ENCODE measurements at places on chromosomes 7 and 10.

- no peak for DNase-seq
Measured at GRCh38 chr7:125675640-125676039, 746.0 kb upstream of the POT1 start.

GRCh38 chr10:58573144-58573543, 60.5 kb downstream of the BICC1 start:
- DNase-seq = no peak

DNA sequence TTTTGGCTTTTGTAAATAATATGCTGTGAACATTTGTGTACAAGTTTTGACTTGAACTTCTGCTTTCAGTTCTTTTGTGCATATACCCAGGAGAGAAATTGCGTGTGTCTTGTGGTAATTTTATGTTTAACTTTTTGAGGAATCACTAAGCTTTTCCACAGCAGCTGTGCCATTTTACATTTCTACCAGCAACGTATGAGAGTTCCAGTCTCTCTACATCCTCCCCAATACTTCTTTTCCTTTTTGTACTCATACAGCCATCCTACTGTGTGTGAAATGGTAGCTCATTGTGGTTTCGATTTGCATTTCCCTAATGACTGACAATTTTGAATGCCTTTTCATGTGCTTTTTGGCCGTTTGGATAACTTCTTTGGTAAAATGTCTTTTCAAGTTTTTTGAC, 66.3 kb upstream of the INHBA start:
- no peak for DNase-seq

GRCh38 chr7:102072636-102073209, 213.9 kb upstream of the SH2B2 start:
- DNase-seq = no peak

DNA sequence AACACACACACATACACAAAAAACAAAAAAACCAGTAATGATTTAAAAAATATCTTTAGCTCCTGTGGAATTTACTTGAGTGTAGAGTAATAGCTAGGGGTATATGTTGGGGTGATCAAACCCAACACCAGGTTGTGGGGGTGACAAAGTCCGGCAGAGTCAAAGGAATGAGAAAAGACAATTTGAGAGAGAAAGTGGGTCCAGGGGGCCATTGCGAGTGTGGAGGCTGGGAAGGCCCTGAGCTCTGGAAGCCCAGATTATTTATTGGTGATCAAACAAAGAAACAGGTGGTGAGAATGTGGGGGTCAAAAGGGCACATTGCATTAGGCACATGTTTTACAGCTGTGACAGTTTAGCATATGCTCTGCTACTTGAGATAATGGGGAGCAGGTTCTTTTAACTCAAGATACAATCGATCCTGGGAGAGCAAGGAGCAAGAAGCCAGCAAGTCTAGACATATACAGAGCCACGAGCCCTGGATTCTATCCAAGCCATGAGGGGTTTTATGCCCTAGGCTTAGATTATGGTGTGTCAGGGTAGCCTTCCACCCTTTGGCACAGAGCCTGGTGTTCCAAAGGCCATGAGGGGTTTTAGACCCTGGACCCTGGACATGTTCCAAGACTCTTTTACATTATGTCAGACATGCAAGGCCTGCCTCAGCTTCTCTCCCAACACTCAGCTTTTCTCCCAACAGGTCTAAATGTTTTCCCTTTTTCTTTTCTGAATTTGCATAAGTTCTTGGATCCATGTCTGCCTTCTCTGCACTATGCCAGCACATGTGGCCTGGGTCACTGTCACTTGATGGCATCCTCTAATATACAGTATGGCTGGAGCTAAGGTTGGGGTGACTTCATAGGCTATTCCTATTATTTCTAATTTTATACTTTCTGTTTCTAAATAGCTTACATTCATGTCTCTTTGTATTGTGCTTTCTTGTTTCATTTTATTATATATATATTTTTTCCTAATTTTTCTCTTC, 48.6 kb upstream of the MKI67 start:
- no peak for DNase-seq

DNA sequence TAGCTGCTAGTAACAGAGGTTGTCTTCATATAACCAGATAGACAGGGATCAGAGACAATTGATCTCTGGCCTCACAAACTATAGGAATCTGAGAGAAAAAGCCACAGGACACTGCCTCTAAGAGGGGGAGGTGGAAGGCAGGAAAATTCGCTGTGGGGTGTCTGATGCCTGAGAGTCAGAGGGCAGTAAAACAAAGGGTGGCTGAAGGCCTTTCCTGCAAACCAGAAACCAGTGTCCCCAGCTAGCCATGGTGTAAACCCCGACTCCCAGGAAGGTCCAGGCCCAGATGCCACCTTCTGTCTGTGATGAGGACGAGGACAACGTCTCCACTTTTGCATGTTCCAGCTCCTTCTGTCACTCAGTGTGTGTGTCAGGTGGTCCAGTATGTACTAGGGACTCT, 215.1 kb downstream of the ADARB2 start:
- no peak for DNase-seq

DNA sequence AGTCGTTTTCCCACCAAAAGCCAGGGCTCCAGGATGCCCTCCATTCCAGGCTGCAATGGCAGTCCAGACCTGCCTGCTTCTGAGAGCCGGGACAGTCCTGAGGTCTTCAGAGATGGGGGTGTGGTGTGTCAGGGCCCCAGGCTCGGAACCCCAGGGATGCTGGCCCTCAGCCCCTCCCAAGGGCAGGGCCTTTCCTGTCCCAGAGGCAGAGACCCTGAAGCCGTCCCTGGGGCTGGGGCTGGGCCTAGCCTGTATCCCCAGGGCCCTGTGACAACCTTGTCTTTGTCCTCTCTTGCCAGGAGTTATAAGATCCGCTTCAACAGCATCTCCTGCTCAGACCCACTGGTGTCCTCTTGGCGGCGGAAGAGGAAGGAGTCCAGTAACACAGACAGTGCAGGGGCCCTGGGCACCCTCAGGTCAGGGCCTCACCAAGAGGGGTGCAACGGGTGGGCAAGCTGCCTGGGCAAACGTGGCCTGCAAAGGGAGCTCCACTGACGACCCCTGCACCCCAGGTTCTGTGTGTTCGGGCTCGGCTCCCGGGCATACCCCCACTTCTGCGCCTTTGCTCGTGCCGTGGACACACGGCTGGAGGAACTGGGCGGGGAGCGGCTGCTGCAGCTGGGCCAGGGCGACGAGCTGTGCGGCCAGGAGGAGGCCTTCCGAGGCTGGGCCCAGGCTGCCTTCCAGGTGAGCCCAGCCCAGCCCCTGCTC, 15.9 kb downstream of the NOS3 start:
- DNase-seq = no peak

DNA sequence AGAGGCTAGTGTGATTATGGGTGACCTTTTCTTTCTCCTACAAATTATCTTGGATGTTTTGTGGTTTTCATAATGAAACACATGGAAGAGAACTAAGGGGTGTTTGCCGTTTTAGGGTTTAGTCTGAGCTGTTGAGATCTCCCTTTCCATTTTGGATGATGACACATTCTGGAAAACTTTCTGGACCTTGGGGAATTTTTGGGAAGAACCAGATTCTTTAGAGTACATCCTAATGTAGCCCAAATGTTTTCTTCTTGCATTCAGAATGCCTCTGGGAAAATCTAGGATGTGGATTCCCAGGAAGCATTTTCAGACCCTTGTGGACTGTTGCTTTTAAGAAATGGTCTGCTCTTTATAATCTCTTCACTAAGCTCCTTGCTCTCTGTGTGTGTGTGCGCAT, 165.7 kb downstream of the SORCS3 start:
- DNase-seq = no peak

GRCh38 chr7:138478499-138478908, 18.4 kb downstream of the TRIM24 start:
- peak; percentile 65 for DNase-seq

- no peak for DNase-seq
Measured at GRCh38 chr7:26880852-26881251, 16.5 kb upstream of the SKAP2 start.
